ENCODE measurements at places on chromosomes 2 and 18. TPM values are rescaled to one million over a fixed set of nuclear protein-coding genes. Genes with fewer than 3 reads are reported as not detected.

- DNase-seq: no peak
These were observed 62.5 kb downstream of the C1D start for GRCh38 chr2:68000170-68000825.

DNA sequence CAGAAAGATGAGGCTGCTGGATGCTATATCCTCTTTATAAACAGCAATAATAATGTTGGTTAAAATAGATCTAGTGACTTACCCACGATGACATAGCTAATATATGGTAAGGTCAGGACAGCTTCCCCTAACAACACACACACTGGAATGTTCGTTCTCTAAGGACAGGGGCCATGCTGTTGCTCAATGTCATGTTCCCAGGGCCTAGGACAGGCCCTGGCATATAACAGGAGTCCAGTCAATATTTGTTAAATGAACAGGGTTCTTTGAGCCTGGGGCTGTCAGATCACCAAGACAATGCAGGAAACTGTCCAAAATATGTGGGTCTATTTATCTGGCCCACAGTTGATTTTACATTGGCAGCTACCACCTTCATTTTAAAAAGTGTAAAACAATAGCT is 207.1 kb upstream of the MEX3C start:
- no peak for DNase-seq

GRCh38 chr2:105582952-105583660 is 161.6 kb upstream of the NCK2 start:
- peak; percentile 76 for DNase-seq

DNA sequence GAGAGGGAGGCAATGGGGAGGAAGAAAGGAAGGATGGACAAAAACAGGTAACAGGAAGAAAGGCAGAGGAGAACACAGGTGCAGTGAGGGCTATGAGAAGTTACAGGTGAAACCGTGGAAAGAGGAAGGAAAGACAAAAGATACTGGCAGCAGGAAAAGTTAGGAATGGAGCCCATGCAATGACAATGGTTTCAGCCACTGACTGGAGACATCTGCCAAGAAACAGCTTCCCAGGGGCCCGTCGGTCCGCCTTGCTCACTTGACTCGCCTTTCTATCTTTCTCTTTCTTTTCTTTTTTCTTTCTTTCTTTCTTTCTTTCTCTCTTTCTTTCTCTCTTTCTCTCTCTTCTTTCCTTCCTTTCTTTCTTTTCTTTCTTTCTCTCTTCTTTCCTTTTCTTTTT is 37.5 kb downstream of the ST8SIA5 start:
- no peak for DNase-seq

The TEKT4 gene
- total RNA-seq: not detected

The SLC19A3 gene
- total RNA-seq: 0.03 TPM

GRCh38 chr2:235381261-235381912 is 112.5 kb upstream of the AGAP1 start:
- DNase-seq: no peak

- peak; percentile 62 for DNase-seq
These were observed 40.0 kb downstream of the SLC40A1 start for GRCh38 chr2:189540551-189540950.

GRCh38 chr2:216215658-216216390 is 106.7 kb downstream of the XRCC5 start:
- DNase-seq: peak; percentile 28

The NAPG gene
- 20.2 TPM for total RNA-seq

GRCh38 chr2:223218587-223219178 is 166.7 kb downstream of the KCNE4 start:
- DNase-seq: no peak

- no peak for DNase-seq
These were observed 151.2 kb downstream of the ABCA12 start for GRCh38 chr2:214987261-214987660.

The NT5DC4 gene
- 1.4 TPM for total RNA-seq

The SLC16A14 gene
- total RNA-seq: 0.23 TPM

The UCN gene
- 4.9 TPM for total RNA-seq

The ECEL1 gene
- total RNA-seq: not detected

- DNase-seq: peak; percentile 71
These were observed 42.6 kb upstream of the HNRNPA3 start for GRCh38 chr2:177169810-177170514.

DNA sequence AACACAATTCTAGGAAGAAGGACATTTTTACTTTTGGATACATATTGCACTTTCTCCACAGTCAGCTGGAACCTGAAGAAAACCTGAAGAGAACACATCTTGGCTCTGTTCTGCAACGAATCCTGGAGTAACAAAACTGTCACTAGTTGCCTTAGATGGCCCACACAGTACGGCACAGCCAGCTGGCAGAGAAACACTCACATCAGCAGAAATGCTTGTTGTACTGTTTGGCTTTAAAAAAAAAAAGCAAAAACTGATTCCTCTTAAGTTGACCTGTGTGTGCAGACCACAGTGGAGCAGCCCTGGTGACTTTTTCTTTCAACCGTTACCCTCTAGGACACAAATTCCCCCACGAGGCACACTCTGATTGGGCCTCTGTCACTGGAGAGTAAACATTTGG is 152.3 kb upstream of the TWIST2 start:
- no peak for DNase-seq

DNA sequence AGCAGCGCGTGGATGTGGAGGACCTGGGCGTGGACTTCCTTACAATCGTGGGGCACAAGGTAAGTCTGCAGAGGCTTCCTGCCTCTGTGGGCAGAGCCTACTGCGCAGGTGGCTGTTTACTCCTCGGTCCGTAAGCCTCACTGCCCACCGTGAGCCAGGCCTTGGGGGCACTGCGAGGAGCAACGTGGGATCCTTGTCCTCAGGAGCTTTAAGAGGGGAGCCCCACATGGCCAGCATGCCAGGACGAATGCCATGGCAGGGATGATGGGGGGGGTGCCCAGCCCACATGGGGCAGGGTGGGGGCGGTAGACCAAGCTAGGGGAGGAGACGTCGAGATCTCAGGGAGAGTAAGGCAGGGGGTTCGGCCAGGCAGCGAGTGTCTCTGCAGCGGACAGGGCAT is 18.0 kb upstream of the ESPNL start:
- no peak for DNase-seq

GRCh38 chr2:206149330-206149729 is 9.9 kb downstream of the NDUFS1 start:
- DNase-seq: no peak
